ENCODE measurements at places on chromosomes 6 and 20. TPM values are rescaled to one million over a fixed set of nuclear protein-coding genes. Genes with fewer than 3 reads are reported as not detected.

Gene VSX1
- not detected for total RNA-seq

Gene SGK2
- 0.48 TPM for total RNA-seq

Gene SPTLC3
- total RNA-seq = not detected

Gene CNR1
- total RNA-seq = 246 TPM

Data from OCI-LY7 (cell line).